Colonic mucosa (tissue), 4 donors: ENCODE measurements at places on chromosomes 3 and 15. TPM values are rescaled to one million over a fixed set of nuclear protein-coding genes. Genes with fewer than 3 reads are reported as not detected.

DNA sequence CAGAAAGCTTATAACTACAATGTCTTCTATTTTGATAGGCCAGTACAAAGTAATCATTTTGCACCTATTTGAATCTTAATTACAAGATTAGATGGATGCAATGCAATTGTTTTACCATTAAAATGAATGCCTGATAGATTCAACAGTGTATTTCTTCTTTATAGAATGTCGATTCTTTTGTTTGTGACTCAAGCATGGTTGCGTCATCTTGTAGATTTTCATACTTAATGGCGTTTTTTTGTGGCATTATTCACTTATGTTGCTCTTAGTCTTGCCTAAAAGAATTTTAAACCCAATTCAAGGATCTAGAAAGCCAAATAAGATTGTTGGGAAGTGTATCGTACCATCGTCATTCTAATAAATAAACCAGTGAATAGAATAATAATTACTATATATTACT, 21.4 kb downstream of the ZBTB38 start:
- peaks cover 4% of the 10 kb centered on the region for H3K4me1 ChIP-seq
- H3K36me3 ChIP-seq = no peaks in the 10 kb centered on the region
- H3K4me3 ChIP-seq = no peak overlapping the region
- DNase-seq = no peak
- no peaks in the 10 kb centered on the region for H3K27me3 ChIP-seq
- H3K27ac ChIP-seq = no peak overlapping the region

- no peaks in the 10 kb centered on the region for H3K27me3 ChIP-seq
- peaks cover 12% of the 10 kb centered on the region for H3K4me1 ChIP-seq
- no peaks in the 10 kb centered on the region for H3K36me3 ChIP-seq
- H3K27ac ChIP-seq = no peak overlapping the region
- peak; percentile 41 for DNase-seq
Observed at GRCh38 chr15:64247906-64248541, 85.2 kb upstream of the PPIB start.

- no peaks in the 10 kb centered on the region for H3K4me1 ChIP-seq
- no peak for DNase-seq
- H3K4me3 ChIP-seq = no peak overlapping the region
- no peaks in the 10 kb centered on the region for H3K27me3 ChIP-seq
- no peaks in the 10 kb centered on the region for H3K36me3 ChIP-seq
- H3K27ac ChIP-seq = no peak overlapping the region
Observed at GRCh38 chr15:42354824-42355223, 4.5 kb upstream of the CAPN3 start.

GRCh38 chr3:120928991-120929390, 21.0 kb downstream of the STXBP5L start:
- no peak overlapping the region for H3K4me3 ChIP-seq
- no peak for DNase-seq
- no peaks in the 10 kb centered on the region for H3K4me1 ChIP-seq
- no peaks in the 10 kb centered on the region for H3K27me3 ChIP-seq

- H3K27ac ChIP-seq = no peak overlapping the region
- no peak overlapping the region for H3K4me3 ChIP-seq
- H3K4me1 ChIP-seq = no peaks in the 10 kb centered on the region
Observed at GRCh38 chr3:101998256-101998926, 149.1 kb downstream of the NFKBIZ start.

GRCh38 chr15:30008156-30008555, 74.6 kb upstream of the GOLGA8J start:
- no peak for DNase-seq
- H3K4me3 ChIP-seq = no peak overlapping the region
- no peak overlapping the region for H3K27ac ChIP-seq
- H3K27me3 ChIP-seq = no peaks in the 10 kb centered on the region
- H3K4me1 ChIP-seq = no peaks in the 10 kb centered on the region

- H3K4me3 ChIP-seq = no peak overlapping the region
Observed at GRCh38 chr3:128907706-128908445, 28.5 kb downstream of the ACAD9 start.

DNA sequence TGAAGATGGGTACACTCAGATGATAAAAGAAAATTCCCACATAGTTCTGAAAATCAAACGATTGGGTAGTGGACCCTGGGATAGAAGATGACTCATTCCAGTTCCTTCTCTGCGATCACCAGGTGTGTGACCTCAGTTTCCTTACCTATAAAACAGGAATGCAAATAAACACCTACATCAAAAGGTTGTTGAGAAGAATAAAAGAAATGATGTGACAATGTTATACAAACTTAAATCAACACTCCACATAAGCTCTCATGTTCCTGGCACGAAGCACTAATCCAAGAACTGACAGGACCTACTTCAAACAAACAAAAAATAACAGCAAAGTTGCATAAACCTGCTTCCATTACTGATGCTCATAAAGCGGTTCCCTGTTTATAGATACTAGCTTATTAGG, 69.2 kb downstream of the RORA start:
- no peaks in the 10 kb centered on the region for H3K36me3 ChIP-seq
- no peaks in the 10 kb centered on the region for H3K4me1 ChIP-seq
- no peaks in the 10 kb centered on the region for H3K27me3 ChIP-seq
- H3K4me3 ChIP-seq = no peak overlapping the region
- no peak for DNase-seq
- no peak overlapping the region for H3K27ac ChIP-seq

DNA sequence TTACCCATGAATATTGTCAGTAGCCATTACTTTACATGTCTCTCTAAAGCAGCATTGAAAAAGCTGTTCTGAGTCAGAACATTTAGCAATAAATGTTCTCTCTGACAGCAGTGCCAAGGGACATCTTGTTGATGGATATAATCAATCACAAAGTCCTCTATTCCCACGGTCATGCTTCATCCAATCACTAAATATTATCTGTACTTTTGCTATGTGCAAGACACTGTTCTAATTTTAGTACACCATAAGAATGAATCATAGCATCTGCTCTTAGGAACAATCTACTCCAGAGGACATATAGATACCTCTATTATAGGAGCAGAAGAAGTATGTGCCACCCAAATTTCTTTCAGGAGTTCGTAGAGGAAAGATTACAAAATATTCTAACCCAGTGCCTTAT, 142.5 kb upstream of the MBNL1 start:
- H3K27me3 ChIP-seq = no peaks in the 10 kb centered on the region
- DNase-seq = no peak
- no peaks in the 10 kb centered on the region for H3K36me3 ChIP-seq
- no peaks in the 10 kb centered on the region for H3K4me1 ChIP-seq
- H3K4me3 ChIP-seq = no peak overlapping the region

DNA sequence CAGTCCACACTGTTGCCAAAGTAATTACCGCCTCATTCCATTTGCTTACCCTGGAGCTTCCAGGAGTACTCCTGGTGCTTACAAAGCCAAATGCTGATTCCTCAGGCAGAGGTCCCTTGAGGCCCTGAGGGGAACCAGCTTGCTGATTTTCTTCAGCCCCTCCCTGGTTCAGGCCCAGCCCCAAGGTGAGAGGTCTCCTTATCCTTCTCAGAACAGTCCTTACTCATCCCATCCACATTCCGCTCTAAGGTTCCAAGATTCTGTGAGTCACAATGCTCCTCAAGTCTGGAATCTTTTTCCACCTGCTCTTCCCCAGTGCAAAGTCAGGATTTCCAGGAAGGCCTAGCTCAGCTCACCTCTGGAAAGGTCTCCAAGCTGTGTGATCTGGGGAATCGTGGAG, 1.8 kb upstream of the ATP10A start:
- no peak overlapping the region for H3K27ac ChIP-seq
- no peaks in the 10 kb centered on the region for H3K27me3 ChIP-seq

GRCh38 chr15:39177561-39177960, 403.3 kb upstream of the THBS1 start:
- no peaks in the 10 kb centered on the region for H3K4me1 ChIP-seq
- H3K4me3 ChIP-seq = no peak overlapping the region
- no peaks in the 10 kb centered on the region for H3K36me3 ChIP-seq

- no peaks in the 10 kb centered on the region for H3K27me3 ChIP-seq
- H3K27ac ChIP-seq = no peak overlapping the region
- no peak for DNase-seq
- H3K4me1 ChIP-seq = no peaks in the 10 kb centered on the region
- H3K4me3 ChIP-seq = no peak overlapping the region
Observed at GRCh38 chr15:73141216-73141900, 89.1 kb downstream of the NEO1 start.

GRCh38 chr3:40143283-40144090, 166.0 kb upstream of the EIF1B start:
- no peaks in the 10 kb centered on the region for H3K27me3 ChIP-seq
- H3K36me3 ChIP-seq = no peaks in the 10 kb centered on the region
- H3K27ac ChIP-seq = no peak overlapping the region
- no peaks in the 10 kb centered on the region for H3K4me1 ChIP-seq

- H3K4me3 ChIP-seq = peak overlapping the region; percentile 12
- H3K27ac ChIP-seq = no peak overlapping the region
- H3K36me3 ChIP-seq = no peaks in the 10 kb centered on the region
- no peaks in the 10 kb centered on the region for H3K4me1 ChIP-seq
- DNase-seq = peak; percentile 17
- H3K27me3 ChIP-seq = no peaks in the 10 kb centered on the region
Observed at GRCh38 chr15:31482122-31482922, 155.7 kb downstream of the KLF13 start.

GRCh38 chr15:25171111-25171811, 216.5 kb downstream of the SNRPN start:
- no peak overlapping the region for H3K27ac ChIP-seq
- H3K36me3 ChIP-seq = no peaks in the 10 kb centered on the region
- H3K4me1 ChIP-seq = no peaks in the 10 kb centered on the region
- DNase-seq = peak; percentile 14
- H3K27me3 ChIP-seq = no peaks in the 10 kb centered on the region

- no peak overlapping the region for H3K4me3 ChIP-seq
- no peak overlapping the region for H3K27ac ChIP-seq
- no peaks in the 10 kb centered on the region for H3K27me3 ChIP-seq
- H3K36me3 ChIP-seq = no peaks in the 10 kb centered on the region
- DNase-seq = no peak
Observed at GRCh38 chr3:160253298-160253697, 28.1 kb downstream of the C3orf80 start.

DNA sequence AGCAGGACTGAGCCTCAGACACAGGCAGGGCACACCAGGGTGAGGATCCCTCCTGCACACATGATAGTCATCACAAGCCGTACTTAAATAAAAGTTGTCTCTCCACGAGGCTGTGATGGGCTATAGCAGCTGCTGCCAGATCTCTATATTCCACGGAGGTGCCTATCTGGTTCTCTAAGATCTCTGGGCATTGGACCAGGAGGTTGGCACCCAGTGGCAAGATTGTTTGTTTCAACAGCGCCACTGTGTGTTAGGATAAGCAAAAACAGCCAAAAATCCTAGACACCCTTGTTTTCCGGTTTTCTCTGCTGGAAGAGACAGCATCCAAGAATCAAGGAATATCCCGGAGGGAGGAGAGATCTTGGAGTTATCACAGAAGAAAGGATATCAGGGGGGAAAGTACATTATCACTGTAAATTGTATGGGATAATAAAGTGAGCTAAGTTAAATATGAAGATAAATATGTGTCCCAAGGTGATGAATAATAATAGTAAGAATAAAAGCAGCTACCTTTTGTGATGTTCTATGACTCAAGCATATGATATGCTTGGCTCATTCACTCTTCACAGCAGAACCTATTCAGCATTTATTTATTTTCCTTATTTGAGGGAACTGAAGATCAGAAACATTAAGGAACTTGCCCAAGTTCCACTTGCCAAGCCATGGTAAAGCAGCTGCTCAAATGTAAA, 90.6 kb upstream of the AKAP13 start:
- H3K4me3 ChIP-seq = no peak overlapping the region
- no peaks in the 10 kb centered on the region for H3K27me3 ChIP-seq
- no peaks in the 10 kb centered on the region for H3K36me3 ChIP-seq
- no peaks in the 10 kb centered on the region for H3K4me1 ChIP-seq
- DNase-seq = peak; percentile 44

GRCh38 chr3:115040673-115041286, 106.3 kb downstream of the ZBTB20 start:
- DNase-seq = peak; percentile 27
- H3K36me3 ChIP-seq = no peaks in the 10 kb centered on the region
- no peaks in the 10 kb centered on the region for H3K27me3 ChIP-seq
- H3K4me3 ChIP-seq = no peak overlapping the region
- no peak overlapping the region for H3K27ac ChIP-seq
- no peaks in the 10 kb centered on the region for H3K4me1 ChIP-seq

DNA sequence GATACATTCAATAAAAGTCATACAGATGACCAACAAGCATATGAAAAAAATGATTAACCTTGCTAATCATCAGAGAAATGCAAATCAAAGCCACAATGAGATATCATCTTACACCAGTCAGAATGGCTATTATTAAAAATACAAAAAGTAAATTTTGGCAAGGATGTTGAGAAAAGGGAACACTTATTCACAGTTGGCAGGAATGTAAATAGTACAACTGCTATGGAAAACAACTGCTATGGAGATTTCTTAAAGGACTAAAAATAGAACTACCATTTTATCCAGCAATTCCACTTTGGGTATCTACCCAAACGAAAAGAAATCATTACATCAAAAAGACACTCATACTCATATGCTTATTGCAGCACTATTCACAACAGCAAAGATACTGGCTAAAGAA, 1121.8 kb downstream of the TBL1XR1 start:
- DNase-seq = no peak
- H3K27me3 ChIP-seq = no peaks in the 10 kb centered on the region
- H3K27ac ChIP-seq = no peak overlapping the region
- no peaks in the 10 kb centered on the region for H3K4me1 ChIP-seq
- no peaks in the 10 kb centered on the region for H3K36me3 ChIP-seq

DNA sequence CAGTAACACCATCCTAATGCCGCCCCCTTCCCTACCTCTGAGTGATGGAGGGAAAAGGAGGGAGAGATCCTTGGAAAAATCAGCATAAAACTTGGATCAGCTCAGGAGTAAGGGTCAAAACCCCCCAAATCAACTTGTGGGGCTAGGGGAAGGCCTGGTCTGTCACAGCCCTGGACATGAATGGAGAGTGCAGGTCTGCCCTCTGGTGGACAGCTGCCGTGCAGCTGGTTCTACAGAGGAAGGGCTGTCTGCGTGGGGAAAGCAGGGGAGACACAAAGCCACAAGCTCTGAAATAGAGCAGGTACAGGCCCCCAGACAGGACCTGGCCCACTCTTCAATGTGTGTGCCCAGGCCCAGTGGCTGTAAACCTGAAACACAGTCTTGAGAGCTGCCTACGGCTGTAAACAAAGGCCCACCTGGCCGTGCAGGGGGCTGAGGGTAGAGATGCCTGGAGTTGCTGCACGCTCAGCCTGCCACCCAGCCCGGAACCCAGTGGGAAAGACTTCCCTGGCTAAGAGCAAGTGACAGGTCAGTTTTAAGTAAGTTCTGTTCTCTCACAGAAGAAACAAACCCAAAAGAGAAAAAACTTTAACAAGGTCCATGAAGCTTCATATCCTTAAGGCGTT, 16.4 kb downstream of the CLK3 start:
- no peak overlapping the region for H3K27ac ChIP-seq
- peaks cover 23% of the 10 kb centered on the region for H3K36me3 ChIP-seq
- no peaks in the 10 kb centered on the region for H3K27me3 ChIP-seq

The DUOXA2 gene
- 30.2 TPM for total RNA-seq

The CRTAP gene
- total RNA-seq = 92.7 TPM

The CKMT1A gene
- 204 TPM for total RNA-seq

The PAQR5 gene
- 36.3 TPM for total RNA-seq

The PBRM1 gene
- 53.6 TPM for total RNA-seq
